ENCODE measurements at places on chromosomes 12 and 14.
A peak's percentile ranks its signal among the peaks of the same experiment; 100 is the strongest.

- DNase-seq, result no peak
Observed at GRCh38 chr12:6228535-6229223, 28.5 kb downstream of the CD9 start.

DNA sequence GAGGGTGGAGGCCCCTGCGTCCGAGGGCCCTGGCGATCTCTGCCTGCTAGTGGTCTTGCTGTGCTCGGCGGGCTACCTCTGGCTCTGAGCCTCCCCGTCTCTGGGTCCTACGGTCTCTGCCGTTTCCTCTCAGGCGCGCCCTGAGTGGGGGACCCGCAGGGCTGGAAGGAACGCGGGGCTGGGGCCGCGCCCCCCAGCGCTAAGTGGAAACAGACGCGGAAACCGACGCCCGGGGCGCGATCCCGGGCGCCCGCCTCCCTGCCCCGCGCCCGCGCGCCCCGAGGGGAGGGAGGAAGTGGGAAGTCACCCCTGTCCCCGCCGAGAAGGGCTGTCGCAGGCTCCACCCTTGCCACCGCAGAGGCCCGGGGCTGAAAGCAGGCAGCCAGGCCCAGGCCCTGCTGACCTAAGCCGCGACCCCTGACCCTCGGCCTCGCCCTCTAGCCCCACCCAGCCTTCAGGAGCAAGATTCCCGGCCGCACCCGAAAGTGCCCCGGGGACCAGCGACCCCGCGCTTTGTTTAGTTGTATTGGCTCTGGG lies 831 bp downstream of the CRIP1 start:
- peak; percentile 89 for DNase-seq

- no peak for DNase-seq
Observed at GRCh38 chr12:62407587-62407986, 59.0 kb upstream of the MON2 start.

- no peak for DNase-seq
Observed at GRCh38 chr12:47770086-47770726, 2.8 kb upstream of the SLC48A1 start.

GRCh38 chr14:24329073-24329663 lies 5.7 kb downstream of the ADCY4 start:
- no peak for DNase-seq

- DNase-seq, result no peak
Observed at GRCh38 chr12:25236190-25236589, 14.5 kb downstream of the KRAS start.

Measured in posterior vena cava (tissue), 2 donors.